ENCODE measurements at places on chromosomes 12 and 14. TPM values are rescaled to one million over a fixed set of nuclear protein-coding genes. Genes with fewer than 3 reads are reported as not detected.

LPAR5 gene
- 0.03 TPM for polyA plus RNA-seq

GRCh38 chr12:34396006-34396860, 373.9 kb downstream of the ALG10 start:
- H3K4me3 ChIP-seq: no peak overlapping the region
- peaks cover 41% of the 10 kb centered on the region for H3K27me3 ChIP-seq
- H3K36me3 ChIP-seq: no peaks in the 10 kb centered on the region
- no peak overlapping the region for H3K27ac ChIP-seq
- peak; percentile 1 for DNase-seq

- H3K27me3 ChIP-seq: no peaks in the 10 kb centered on the region
- peaks cover 6% of the 10 kb centered on the region for H3K4me1 ChIP-seq
- H3K27ac ChIP-seq: peak overlapping the region; percentile 36
Observed at GRCh38 chr12:46209914-46210872, 58.6 kb downstream of the SLC38A1 start.

SUDS3 gene
- polyA plus RNA-seq: 21.8 TPM

All from SK-N-SH (cell line).